A172 (cell line): ENCODE measurements at places on chromosomes 12 and 14.

- no peak for DNase-seq
Measured at GRCh38 chr12:22821985-22822384, 197.0 kb downstream of the ETNK1 start.

GRCh38 chr12:116599285-116600136, 40.3 kb downstream of the MAP1LC3B2 start:
- DNase-seq, result peak; percentile 21

- DNase-seq, result no peak
Measured at GRCh38 chr12:5870183-5870582, 74.9 kb downstream of the ANO2 start.

DNA sequence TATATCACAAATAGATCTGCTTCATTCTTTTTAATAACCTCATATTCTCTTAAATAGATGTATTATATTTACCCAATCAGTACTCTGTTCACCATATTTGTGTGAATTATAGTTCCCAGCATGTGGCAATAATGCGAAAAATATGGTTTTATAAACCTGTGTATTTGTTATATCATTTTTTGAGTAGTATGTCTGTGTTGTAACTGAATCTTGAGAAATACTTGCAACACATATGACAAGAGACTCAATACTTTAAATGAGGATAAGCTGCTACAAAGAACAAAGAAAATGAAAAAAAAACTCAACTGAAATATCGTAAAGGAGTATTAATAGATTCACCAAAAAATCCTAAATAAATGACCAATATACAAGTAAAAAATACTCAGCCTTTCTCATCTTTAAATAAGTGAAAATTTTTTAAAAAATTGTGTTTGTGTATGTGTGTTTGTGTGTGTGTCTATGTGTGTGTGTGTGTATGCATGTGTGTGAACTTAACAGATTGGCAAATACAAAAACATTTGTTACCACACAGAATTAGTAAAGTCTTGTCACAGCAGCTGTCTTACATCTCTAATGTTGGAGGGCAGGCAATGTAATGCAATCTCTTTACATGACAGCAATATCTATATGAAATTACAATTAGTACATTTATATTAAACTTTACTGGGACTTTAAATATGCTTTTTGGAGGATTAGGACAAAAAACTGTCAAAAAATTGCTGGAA, 441.9 kb upstream of the MGAT4C start:
- no peak for DNase-seq

GRCh38 chr12:116184763-116185162, 92.7 kb downstream of the MED13L start:
- DNase-seq, result no peak

GRCh38 chr12:130813436-130813835, 25.6 kb downstream of the STX2 start:
- DNase-seq, result no peak
